RCC 7860 (cell line): ENCODE measurements at places on chromosomes 4 and X.
A peak's percentile ranks its signal among the peaks of the same experiment; 100 is the strongest.

GRCh38 chr4:12583275-12583674, 900.9 kb downstream of the RAB28 start:
- DNase-seq = no peak

- DNase-seq = no peak
Measured at GRCh38 chr4:13704761-13705160, 77.2 kb upstream of the BOD1L1 start.

GRCh38 chr4:15551740-15552446, 82.2 kb downstream of the CC2D2A start:
- DNase-seq = no peak

DNA sequence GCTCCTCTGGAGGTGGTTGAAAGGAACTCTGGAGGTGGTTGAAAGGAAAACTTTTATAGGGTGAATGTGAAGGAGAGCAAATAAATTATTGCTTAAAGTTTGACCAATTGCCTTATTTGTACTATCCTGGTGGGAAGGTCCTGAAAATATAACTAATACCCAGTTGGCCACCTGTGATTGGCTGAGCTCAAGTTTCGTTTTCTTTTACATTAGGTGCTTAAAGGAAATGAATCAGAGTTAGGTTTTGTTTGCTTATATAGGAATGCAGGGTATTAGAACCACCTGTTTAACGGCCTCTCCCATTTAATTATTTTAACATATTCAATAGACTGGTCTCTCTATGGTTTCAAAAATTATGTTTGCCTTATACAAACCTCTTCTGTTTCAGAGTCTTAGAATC, 497.6 kb downstream of the PRR32 start:
- no peak for DNase-seq

DNA sequence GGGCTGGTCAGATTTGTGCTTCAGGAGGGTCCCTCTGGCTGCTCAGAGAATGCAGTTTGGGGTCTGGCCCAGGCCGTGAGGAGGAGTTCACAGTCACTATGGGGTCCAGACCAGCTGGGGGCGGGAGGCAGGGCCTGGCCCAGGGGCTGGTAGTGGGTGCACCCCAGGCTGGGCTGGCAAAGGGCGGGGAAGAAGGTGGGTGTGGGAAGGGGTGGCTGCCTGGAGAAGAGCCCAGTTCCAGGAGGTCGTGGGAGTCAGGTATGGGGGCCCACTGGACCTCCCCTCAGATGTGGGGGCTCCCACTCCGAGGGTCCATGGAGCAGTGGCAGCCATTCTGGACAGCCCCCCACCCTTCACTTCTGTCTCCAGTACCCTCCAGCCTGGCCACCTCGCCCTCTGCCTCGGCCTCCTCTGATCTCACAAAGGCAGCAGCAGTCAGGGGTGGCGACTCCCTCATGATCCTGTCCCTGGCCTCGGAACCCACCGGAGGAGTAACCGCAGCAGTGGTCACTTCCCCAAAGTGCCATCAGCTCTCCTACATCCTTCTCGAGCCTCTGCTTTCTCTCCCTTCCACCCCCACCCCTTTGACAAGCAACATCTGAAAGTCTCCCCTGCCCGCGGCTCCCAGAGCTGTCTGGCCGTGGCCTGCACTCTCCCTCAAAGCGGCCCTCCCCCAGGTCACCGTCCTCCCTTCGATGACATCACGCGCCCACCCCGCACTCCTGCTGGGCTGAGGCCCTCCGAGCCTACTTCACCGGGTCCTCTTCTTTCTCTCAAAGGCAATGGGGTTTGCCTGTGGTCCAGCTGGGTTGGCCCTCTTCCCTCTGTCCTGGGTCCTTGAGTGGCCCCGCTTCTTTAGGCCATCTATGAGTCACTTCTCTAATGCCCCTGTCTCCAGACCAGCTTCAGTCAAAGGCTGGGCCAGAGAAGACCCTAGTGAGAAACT, 1.7 kb upstream of the SLC6A8 start:
- DNase-seq = no peak

DNA sequence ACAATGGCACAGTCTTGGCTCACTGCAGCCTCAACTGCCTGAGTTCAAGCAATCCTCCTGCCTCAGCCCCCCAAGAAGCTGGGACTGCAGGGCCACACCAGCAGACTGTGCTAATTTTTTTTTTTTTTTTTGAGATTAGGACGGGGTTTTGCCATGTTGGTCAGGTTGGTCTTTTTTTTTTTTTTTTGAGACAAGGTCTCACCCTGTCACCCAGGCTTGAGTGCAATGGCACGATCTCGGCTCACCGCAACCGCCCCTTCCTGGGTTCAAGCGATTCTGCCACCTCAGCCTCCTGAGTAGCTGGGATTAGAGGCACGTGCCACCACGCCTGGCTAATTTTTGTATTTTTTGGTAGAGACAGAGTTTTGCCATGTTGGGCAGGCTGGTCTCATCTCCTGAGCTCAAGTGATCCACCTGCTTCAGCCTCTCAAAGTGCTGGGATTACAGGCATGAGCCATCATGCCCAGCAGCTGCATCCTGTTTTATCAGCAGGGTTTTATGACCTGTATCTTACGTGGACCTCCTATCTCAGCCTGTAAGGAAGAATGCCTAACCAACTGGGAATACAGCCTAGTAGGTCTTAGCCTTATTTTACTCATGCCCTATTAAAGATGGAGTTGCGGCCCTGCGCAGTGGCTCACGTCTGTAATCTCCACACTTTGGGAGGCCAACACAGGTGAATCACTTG, 13.2 kb upstream of the MRPL1 start:
- no peak for DNase-seq

GRCh38 chr4:26687728-26688127, 103.8 kb downstream of the TBC1D19 start:
- DNase-seq = peak; percentile 30

GRCh38 chrX:105241056-105241455, 20.6 kb upstream of the TEX13A start:
- no peak for DNase-seq

- no peak for DNase-seq
Measured at GRCh38 chr4:18020145-18020670, 1.3 kb downstream of the LCORL start.

- DNase-seq = no peak
Measured at GRCh38 chrX:14039344-14039743, 9.7 kb upstream of the GEMIN8 start.

- DNase-seq = no peak
Measured at GRCh38 chrX:113726009-113726408, 857.9 kb upstream of the HTR2C start.

DNA sequence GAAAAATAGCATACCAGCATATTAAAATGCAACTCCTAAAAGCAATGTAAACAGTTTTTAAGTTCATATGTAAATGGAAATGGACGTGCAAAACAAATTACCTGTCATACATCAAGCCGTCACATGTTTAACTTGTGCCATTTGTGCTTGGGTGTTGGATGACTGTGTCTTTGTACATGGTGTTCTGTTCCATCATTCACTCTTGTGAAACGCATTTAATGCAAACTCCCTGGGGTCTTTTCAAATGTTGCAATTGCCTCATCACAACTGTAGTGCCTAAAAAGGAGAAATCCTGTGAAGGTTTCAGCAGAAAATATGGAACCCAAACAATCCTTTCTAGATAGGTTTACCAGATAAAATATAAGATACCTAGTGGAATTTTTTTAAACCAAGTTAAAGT, 52.4 kb downstream of the PHOX2B start:
- DNase-seq = no peak

GRCh38 chr4:2817701-2818350, 24.9 kb downstream of the SH3BP2 start:
- no peak for DNase-seq

DNA sequence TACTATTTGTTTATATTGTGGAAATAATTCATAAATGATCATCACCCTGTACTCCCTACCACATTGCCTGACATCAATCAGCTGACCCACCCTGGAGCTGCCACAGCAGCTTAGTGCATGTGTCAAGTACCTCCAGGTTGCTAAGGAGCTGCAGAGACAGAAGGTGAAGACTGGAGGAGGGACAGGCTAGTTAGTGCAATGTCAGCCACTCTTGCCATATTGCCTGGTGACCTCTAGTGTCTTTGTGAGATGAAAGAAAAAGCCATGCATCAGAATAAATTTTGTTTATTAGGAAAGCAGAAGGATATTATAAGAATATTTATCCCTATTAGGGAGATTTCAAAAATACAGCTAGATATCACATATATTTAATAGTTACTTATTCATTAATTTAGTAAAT, 243.9 kb upstream of the FAT4 start:
- DNase-seq = no peak

DNA sequence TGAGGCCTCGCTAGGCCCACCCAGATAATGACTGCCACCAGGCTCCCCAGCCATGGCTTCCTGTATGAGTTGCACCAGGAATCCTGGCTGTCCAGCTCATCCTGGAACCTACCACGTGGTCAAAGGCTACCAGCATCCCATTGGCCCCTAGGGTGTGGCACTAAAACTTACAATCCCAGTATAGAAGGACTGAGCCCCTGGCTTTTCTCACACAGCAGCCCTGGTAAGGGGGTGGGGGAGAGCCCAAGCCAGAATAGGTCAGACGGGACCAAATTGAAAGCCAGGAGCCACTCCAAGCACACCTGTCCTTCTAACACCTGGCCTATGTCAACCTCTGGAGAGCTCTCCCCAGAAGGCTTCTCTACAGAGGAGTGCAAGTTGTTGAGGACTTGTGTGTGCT, 269.3 kb upstream of the AGTR2 start:
- no peak for DNase-seq

GRCh38 chr4:84263415-84263814, 235.7 kb downstream of the NKX6-1 start:
- no peak for DNase-seq

- no peak for DNase-seq
Measured at GRCh38 chr4:6961496-6962210, 52.0 kb downstream of the TBC1D14 start.

DNA sequence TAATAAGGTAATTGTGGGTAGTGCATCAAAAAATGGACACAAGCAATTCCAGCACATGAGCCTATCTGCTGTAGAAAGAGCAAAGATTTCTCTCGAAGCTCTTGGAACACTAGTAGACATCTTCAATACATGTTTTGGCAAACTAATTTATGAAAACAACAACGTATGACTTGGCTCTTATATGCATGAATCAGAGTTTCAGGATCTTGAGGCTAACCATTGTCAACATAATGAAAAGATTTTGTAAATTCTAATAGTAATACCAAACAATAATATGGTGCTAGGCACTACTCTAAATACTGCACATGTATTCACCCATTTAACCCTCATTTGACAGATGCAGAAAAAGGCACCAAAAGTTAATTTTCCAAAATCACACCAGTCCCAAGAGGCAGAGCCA, 25.1 kb upstream of the ANKRD50 start:
- no peak for DNase-seq

DNA sequence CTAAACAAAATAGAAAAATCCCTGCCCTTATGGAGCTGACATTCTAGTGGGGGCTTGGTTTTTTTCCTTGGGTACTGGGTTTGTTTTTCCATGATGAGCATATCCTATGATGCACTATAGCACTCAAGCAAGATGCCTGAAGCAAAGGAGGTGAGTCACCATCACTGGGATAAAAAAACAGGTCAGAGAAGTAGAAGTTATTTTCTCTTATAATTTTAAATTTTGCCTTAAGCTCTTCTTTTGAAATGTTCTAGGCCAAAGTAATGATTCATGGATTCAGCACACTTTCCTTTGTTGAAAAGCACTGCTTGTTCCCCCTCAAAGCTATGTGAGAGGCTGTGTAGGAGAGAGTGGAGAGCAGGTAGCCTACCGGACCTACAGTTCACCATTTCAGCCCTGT, 15.2 kb upstream of the CXCL2 start:
- peak; percentile 28 for DNase-seq

GRCh38 chr4:142407596-142407995, 438.5 kb downstream of the INPP4B start:
- no peak for DNase-seq

DNA sequence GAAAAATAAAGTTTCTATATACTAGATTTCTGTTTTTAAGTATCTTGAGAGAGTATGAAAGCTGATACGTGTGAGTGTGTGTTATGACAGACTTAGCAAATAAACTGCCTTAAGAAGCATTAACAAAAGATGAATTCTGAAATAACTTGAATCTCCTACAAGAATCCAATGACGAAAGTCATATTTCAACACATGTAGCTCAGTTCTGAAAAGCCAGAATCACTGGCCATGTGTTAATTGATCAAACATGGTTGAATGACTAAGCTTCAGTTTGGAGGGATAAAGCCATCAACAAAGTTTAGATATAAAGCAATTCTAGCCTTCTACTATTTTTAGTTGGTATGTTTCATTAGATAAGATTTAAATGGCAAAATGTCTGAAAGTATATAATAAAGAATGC, 88.5 kb upstream of the ETNPPL start:
- DNase-seq = no peak

DNA sequence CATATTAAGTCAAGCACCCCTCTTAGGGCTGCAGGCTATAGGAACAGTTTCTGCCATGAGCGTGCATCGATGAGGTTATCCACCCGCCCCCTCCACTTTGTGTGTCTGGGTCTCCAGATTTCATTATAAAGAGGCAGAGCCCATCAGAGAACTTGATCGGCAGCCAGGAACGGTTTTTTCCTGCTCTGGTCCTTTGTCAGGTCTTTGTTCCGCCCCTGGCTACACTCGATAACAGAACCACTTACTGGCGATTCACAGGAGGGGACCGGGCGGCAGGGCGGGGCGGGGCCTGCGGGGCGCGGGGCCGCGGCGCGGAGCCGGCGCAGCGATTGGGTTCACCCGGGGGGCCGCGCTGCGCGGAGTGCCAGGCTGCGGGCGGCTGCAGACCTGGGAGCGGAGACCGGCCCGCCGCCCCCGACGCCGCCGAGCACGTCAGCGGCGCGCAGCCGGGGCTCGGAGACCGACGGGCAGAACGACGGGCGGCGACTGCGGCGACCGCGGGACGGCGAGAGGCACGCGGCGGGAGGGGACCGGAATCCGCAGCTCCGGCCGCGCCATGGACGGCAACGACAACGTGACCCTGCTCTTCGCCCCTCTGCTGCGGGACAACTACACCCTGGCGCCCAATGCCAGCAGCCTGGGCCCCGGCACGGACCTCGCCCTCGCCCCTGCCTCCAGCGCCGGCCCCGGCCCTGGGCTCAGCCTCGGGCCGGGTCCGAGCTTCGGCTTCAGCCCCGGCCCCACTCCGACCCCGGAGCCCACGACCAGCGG, at the start of gene SLC10A4:
Gene SLC10A4, plus strand, starts transcription at position 338 of the 771 bp plus-strand sequence. Its CDS starts 219 bp downstream, at position 557.
- DNase-seq = no peak

DNA sequence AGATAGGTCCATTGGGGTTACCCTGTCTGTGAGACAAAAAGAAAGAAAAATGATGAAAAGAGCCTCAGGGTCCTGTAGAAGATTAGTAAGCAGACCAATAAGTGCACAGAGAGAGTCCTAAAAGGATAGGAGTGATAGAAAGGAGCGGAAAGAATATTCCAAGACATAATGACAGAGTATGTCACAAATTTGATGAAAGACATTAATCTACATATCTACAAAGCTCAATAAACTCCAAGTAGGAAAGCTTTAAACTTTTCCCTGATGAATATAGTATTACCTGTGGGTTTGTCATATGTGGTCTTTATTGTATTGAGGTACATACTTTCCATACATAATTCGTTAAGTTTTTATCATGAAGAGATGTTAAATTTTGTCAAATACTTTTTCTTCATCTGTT, 73.7 kb downstream of the MTMR8 start:
- DNase-seq = no peak

- DNase-seq = no peak
Measured at GRCh38 chrX:87403551-87403950, 114.1 kb upstream of the KLHL4 start.
